ENCODE measurements at places on chromosomes 2 and 18. TPM values are rescaled to one million over a fixed set of nuclear protein-coding genes. Genes with fewer than 3 reads are reported as not detected.

GRCh38 chr18:26468931-26469340, 79.4 kb downstream of the KCTD1 start:
- DNase-seq, result no peak

- DNase-seq, result no peak
Measured at GRCh38 chr18:32930695-32931301, 158.0 kb upstream of the KLHL14 start.

- DNase-seq, result no peak
Measured at GRCh38 chr18:6719098-6719846, 10.2 kb upstream of the ARHGAP28 start.

NRP2 gene
- 21.0 TPM for total RNA-seq

RESP18 gene
- not detected for total RNA-seq

GRCh38 chr18:62371436-62371835, 46.3 kb downstream of the TNFRSF11A start:
- no peak for DNase-seq

- DNase-seq, result no peak
Measured at GRCh38 chr18:68740966-68741365, 26.1 kb upstream of the TMX3 start.

DNA sequence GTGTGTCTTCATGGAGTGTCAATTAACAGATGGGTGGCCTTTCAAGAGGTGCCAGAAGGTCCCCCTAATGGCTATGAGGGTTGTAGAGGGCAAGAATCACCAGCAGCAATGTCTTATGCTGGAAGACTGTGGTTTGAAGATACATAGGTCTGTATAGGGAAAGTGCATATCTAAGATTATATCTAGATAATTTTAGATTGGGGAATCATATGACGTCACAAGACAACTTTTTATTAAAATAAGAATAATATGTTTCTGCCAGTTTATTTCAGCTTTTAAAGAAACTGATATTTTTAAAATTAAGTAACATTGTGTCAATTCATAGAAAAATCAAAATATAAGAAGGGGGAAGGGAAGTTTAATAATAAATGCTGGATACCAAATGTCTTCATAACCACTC, 162.3 kb downstream of the TTN start:
- DNase-seq, result no peak

- no peak for DNase-seq
Measured at GRCh38 chr18:34222307-34223163, 2.2 kb downstream of the NOL4 start.

NDC80 gene
- 0.77 TPM for total RNA-seq

SP140 gene
- 0.51 TPM for total RNA-seq

- DNase-seq, result no peak
Measured at GRCh38 chr2:173669271-173669853, 295.8 kb downstream of the SP3 start.

SIGLEC15 gene
- 0.91 TPM for total RNA-seq

- no peak for DNase-seq
Measured at GRCh38 chr2:100959225-100959880, 42.7 kb upstream of the RPL31 start.

Data from prostate gland (tissue), 2 donors.